ENCODE measurements at places on chromosomes 3 and 15.

GRCh38 chr3:12439161-12439940 lies 44.9 kb upstream of the TSEN2 start:
- no peak for DNase-seq

GRCh38 chr15:52709187-52709981 lies 30.2 kb upstream of the ATOSA start:
- DNase-seq: no peak

GRCh38 chr3:108477511-108478147 lies 32.8 kb downstream of the MYH15 start:
- DNase-seq: peak; percentile 70

GRCh38 chr3:66495668-66496045 lies 5.2 kb downstream of the LRIG1 start:
- no peak for DNase-seq

DNA sequence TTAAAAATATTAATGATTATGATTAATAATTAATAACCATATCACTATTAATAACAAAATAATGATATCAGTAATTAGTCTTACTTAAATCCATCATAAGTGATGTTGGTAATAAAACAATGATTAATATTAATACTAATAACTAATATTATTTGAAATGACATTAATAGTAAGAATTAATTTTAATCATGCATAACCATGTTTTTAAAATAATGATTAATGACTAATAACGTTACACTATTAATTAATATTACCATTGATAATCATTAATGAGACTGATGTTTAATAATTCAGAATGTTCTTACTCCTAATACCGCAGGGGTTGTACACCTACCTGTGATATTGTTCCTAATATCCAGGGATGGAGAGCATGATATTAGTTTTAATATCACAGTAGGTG lies 53.4 kb upstream of the FRG2C start:
- DNase-seq: no peak

- no peak for DNase-seq
Observed at GRCh38 chr3:60262546-60262945, 988.7 kb downstream of the FHIT start.

DNA sequence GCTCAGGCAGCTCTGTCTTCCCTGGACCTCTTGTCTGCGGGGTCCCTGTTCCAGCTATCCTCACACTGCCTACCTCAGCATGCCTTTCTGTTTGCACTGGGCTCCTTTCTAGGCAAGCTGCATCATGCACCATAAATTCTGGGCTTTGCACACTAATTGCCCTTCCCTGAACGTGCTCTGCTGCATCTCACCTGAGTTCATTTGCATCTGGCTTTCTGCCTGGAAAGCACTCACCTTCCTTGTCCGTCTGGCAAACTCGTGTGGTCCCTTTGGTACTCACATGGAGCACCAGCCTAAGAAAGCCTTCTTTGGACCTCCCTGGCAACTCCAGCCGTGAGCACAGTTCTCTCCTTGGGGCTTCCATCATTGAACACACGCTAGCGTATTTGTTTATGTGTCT lies 365.6 kb downstream of the SV2B start:
- DNase-seq: no peak

GRCh38 chr15:73331991-73332925 lies 36.5 kb downstream of the HCN4 start:
- no peak for DNase-seq

DNA sequence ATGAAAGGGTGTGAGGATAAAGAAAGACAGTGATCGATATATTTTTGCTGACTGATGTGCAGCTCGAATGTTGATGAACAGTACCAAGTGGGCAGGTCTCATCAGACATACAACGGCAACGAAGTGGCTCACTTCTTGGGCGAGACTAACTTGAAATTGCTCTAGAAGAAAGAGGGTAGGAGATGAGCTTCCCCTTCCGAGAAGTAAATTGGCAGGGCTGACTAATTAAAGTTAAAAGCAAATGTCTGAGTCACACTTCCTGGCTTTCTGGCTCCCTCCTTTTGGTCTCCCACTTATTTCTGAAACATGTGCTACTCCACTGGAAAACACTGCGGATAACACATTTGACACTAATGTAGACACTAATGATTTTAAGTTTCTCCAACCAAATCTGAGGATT lies 228.3 kb downstream of the ABHD5 start:
- DNase-seq: no peak

DNA sequence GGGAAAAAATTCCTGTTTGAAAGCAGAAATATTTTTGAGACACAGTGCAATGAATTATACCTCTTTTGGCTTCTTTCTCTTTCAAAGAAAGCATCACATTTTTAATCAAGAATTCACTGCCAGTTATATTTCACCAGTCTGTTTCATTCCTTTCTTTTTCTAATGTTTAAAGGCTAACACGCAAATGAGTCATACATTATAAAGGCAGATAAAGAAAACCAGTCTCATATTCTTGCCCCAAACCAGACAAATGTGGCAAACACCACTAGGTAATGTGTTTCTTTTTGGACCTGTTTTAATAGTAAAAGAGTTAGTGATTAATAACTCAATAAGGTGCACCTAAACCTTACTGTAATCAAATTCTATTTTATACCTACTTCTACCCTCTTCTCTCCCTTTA lies 83.8 kb downstream of the PLOD2 start:
- DNase-seq: no peak

DNA sequence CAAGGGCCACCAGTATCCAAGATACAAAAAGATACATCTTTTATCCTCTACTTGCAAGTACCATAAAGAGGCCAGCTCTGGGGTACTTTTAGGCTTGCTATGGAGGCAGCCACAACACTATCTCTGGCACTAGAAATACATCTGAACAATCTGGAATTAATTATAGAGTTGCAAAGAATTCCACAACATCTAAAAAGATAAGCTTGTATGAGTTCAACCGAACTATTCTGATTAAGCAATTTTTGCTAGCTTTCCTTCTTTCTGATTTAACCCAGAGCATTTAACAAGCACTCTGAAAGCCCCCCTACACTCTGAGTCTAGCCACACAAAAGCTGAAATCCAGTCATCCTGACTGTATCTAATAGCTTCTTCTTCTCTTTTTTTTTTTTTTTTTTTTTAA lies 95.4 kb downstream of the FRMD5 start:
- DNase-seq: no peak

DNA sequence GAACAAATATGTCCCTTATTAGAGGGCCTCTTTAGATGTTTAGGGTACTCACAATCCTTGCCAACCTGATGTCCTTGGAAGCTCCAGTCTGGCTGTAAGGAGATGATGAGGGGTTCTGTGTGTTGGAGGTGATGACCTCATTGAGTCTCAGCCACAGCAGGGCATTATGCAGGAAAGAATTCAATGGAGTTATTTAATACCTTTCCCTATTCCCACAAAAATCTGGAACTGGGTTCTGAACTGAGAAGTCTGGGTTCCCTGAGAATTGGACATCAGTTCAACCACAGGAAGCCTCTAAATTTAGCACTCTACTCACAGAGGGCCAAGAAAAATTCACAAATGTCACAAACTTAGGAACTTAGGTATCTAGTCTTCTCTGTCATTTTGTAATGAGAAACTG lies 36.9 kb downstream of the SLC35A5 start:
- no peak for DNase-seq

- DNase-seq: no peak
Observed at GRCh38 chr15:70340494-70340870, 242.8 kb upstream of the TLE3 start.

GRCh38 chr3:188975600-188976314 lies 196.0 kb upstream of the TPRG1 start:
- no peak for DNase-seq

- no peak for DNase-seq
Observed at GRCh38 chr3:105525531-105525930, 158.8 kb downstream of the ALCAM start.
